ENCODE measurements at places on chromosomes 5 and 9. TPM values are rescaled to one million over a fixed set of nuclear protein-coding genes. Genes with fewer than 3 reads are reported as not detected.
A peak's percentile ranks its signal among the peaks of the same experiment; 100 is the strongest.

DNA sequence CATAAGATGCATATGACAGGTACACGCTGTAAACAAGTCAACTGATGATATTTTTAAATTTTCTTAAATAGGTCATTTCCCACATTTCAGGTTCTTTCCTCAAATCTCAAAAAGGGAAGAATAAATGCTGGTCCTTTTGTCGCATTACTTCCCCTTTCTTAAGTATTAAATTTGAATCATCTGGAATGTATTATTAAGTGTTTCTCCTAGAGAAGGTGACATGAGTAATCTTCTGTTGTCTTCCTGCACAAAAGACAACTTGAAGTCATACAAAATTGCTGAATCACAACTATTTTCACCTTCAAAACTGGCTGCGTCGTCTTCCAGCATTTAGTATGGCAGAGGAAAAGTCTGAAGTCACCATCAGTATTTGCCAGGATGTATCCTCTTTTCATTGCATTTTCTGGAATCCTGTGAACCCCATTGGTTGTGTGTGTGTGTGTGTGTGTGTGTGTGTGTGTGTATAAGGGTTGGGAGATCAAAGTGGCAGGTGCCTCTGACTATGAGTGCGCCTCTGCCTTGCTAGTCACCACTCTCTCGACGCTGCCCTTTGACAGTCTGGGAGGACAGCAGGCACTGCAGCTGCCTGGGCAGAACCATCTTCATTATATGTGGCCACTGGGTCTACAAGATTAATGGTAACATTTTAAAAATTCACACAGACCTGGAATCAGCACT is 86.9 kb downstream of the MVB12B start:
- no peaks in the 10 kb centered on the region for H3K27me3 ChIP-seq
- no peak for DNase-seq
- H3K4me3 ChIP-seq, result no peak overlapping the region
- H3K27ac ChIP-seq, result no peak overlapping the region

PCDHA3 gene
- 0.67 TPM for total RNA-seq

- peak overlapping the region; percentile 76 for H3K4me3 ChIP-seq
- no peaks in the 10 kb centered on the region for H3K27me3 ChIP-seq
- H3K36me3 ChIP-seq, result no peaks in the 10 kb centered on the region
- peak; percentile 77 for DNase-seq
- H3K4me1 ChIP-seq, result peaks cover 2% of the 10 kb centered on the region
Observed at GRCh38 chr5:108727651-108728565, 19.8 kb upstream of the FER start.

FAM169A gene
- total RNA-seq, result 83.1 TPM

CHSY3 gene
- 1.4 TPM for total RNA-seq

GRCh38 chr5:134125039-134126015 is 10.8 kb downstream of the TCF7 start:
- no peak overlapping the region for H3K4me3 ChIP-seq
- DNase-seq, result no peak
- no peak overlapping the region for H3K27ac ChIP-seq
- H3K4me1 ChIP-seq, result no peaks in the 10 kb centered on the region
- no peaks in the 10 kb centered on the region for H3K36me3 ChIP-seq
- H3K27me3 ChIP-seq, result no peaks in the 10 kb centered on the region

GRCh38 chr5:93299681-93300308 is 281.2 kb downstream of the NR2F1-AS1 start:
- H3K27me3 ChIP-seq, result no peaks in the 10 kb centered on the region
- no peak overlapping the region for H3K4me3 ChIP-seq
- H3K4me1 ChIP-seq, result peaks cover 11% of the 10 kb centered on the region
- H3K36me3 ChIP-seq, result no peaks in the 10 kb centered on the region
- H3K27ac ChIP-seq, result no peak overlapping the region
- peak; percentile 7 for DNase-seq
